ENCODE measurements at places on chromosomes 7 and 10.

DNA sequence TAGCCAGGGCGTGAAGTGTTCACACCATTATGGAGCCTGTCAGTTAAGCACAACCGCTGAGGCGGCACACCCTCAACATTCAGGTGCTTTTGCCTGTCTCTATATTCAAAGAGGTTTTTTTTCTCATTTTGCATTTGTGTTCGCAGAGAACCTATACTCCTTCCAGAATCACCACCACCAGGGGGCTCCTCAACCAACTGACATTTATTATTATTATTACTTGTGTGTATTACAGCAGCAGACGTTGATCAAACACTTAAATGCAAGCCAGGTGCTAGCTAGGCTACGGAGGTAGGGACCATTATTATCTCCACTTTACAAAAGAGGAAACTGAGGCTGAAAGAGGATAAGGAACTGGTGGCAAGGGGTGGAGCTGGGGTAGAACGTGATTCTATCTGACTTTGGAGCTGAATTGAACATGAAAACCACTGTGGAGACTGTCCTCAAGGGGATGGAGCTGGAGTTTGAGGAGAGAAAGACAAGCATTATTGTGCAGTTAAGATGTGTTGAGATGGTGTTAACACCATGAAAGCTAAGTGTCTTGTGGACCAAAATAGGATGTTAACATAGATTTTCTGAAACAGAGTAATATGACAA lies 133.8 kb upstream of the PLXNA4 start:
- DNase-seq: no peak

- no peak for DNase-seq
These were observed 63.3 kb downstream of the MRC1 start for GRCh38 chr10:17872191-17873091.

GRCh38 chr7:14762561-14762960 lies 140.0 kb downstream of the DGKB start:
- DNase-seq: no peak

DNA sequence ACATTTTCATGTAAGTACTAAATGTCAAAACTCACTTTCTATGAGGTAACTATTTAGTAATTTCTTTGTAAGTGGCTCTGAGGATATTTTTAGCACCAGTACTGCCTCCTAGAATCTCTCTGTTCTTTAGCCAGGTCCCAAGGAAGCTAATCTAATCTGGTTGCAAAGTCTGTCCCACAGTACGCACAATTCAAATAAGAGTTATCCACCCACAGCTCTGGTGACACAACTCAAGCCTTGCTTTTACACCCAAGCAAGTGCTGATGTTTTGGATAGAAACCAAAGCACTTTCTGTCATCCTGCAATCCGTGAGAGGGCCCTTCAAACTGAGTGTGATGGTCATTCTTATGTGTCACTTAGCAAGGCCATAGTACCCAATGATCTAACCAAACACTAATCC lies 14.5 kb downstream of the GIMAP5 start:
- DNase-seq: no peak

DNA sequence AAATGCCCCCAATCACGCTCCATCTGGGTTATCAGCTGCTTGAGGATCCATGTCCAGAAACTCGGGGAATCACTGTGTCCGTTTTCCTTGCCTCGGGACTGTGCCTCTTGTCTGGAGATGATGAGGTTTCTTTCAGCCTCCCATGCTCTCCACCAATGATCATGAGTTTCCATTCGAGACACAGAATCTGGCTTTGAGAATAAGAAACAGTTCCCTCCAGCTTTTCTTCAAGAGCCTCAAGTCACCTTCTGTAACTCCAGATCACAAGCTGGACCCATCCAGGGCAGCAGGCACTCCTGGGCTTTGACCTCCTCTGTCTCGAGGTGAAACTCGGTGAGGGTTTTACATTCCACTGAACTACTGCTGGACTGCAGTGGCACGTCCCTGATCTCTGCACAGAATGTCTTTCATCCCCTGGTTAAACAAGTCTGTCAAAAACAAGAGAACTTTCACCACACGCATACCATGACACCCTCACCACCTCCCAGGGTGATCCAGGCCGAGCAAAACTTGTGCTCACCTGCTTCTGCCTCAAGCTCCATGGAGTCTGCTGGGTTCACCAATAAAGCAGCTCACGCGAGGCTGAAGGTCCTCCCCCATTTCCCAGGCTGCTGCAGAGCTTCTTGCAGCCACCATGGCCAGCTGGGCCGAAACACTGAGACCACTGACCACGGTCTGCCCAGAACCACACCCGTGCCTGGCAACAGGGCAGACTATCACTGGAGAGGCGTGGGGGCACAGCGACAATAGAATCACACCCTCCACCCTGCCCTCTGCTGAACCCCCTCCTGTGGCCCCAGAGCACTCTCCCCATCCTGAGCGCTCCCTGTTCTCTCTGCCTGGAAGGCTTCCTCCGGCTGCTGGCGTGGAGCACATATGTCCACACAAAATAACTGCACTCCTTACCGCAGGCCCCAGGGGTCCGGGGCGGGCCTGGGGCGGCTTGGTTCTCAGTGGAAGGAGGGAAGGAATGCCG lies 25.1 kb downstream of the MAT1A start:
- no peak for DNase-seq

- DNase-seq: no peak
These were observed 835 bp downstream of the COMMD3 start for GRCh38 chr10:22317076-22317370.

All from NCI-H1048 (cell line).